Foreskin keratinocyte (primary cell): ENCODE measurements at places on chromosomes 2 and 18. TPM values are rescaled to one million over a fixed set of nuclear protein-coding genes. Genes with fewer than 3 reads are reported as not detected.

SLC30A3 gene
- 0.07 TPM in 1 of 2 replicates, not detected in the other for total RNA-seq

CHRND gene
- not detected in 2 replicates for total RNA-seq

DTNA gene
- 0.25 and 0.48 TPM in 2 replicates for total RNA-seq

GAL3ST2 gene
- not detected in 2 replicates for total RNA-seq

ACMSD gene
- total RNA-seq = not detected in 2 replicates

IAH1 gene
- 62.0 and 71.7 TPM in 2 replicates for total RNA-seq

RPE gene
- 55.9 and 62.3 TPM in 2 replicates for total RNA-seq

CD8B2 gene
- not detected in 2 replicates for total RNA-seq

RSAD2 gene
- 2.3 and 4.4 TPM in 2 replicates for total RNA-seq

CYP27C1 gene
- total RNA-seq = 5.9 and 6.4 TPM in 2 replicates

SLC4A3 gene
- total RNA-seq = 14.4 and 17.1 TPM in 2 replicates

LCLAT1 gene
- 23.9 and 24.3 TPM in 2 replicates for total RNA-seq

STEAP3 gene
- 23.7 and 30.8 TPM in 2 replicates for total RNA-seq

DYNAP gene
- not detected in 2 replicates for total RNA-seq

ATRAID gene
- total RNA-seq = 119 TPM in 2 replicates

GPR45 gene
- total RNA-seq = not detected in 2 replicates

NLRC4 gene
- total RNA-seq = not detected in 2 replicates

SPEG gene
- 24.9 and 32.6 TPM in 2 replicates for total RNA-seq
